ENCODE measurements at places on chromosomes 13 and 19.

DNA sequence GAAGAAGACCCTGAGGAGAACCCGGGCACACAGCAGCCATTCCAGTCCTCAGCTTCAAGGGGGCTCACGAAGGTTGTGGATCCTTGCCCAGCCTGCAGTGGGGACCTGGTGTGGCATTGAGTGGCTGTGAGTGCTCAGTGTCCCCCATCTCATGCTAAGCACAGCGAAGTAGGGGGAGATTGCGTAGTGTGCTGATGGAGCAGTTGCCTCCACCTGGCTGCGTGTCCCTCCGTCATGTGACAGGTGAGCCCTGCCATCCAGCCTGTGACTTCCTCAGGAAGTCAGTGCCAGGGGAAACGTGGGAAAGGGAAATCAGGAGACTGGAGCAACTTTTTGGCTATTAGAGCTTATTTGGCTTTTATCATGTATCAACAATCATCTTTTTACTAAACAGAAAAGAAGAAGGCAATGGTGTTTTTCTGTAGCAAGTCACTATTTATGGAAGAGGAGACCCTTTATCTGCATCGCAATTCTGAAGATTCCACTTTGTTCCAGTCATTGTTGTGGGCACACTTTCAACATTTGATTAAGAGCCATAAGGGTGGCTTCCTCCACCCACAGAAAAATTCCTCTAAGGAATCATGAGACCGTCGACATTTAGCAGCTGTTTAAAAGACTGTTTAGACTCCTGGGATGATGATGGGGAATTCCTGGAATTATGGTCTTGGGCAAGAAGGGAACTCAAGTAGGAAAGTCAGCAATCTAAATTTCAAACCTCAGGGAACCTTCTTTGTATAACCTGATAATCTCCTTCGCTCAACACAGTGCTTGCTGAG is 126.8 kb upstream of the SPATA13 start:
- DNase-seq, result no peak

DNA sequence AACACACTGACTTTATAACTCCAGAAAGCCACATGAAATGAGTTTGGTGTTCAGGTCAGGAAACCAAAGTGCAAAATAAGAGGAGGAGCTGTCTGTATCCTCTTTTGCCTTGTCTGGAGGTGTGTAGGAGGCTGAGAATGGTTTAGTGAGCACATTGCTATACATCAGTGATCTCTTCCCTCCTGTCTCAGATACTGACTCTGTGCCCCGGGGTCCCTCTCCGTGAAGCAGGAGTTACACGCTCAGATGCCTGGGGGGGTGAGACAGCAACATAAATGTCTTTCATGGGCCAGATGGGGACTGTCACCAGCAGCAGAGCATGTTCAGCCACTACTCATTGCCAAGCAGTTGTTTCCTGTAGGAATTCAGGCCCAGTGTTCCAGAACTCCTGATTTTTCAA is 285.4 kb downstream of the ATP8A2 start:
- DNase-seq, result no peak

- DNase-seq, result no peak
These were observed 687 bp downstream of the MATK start for GRCh38 chr19:3785451-3785937.

- peak; percentile 44 for DNase-seq
These were observed 12.4 kb downstream of the NOSIP start for GRCh38 chr19:49567861-49568441.

DNA sequence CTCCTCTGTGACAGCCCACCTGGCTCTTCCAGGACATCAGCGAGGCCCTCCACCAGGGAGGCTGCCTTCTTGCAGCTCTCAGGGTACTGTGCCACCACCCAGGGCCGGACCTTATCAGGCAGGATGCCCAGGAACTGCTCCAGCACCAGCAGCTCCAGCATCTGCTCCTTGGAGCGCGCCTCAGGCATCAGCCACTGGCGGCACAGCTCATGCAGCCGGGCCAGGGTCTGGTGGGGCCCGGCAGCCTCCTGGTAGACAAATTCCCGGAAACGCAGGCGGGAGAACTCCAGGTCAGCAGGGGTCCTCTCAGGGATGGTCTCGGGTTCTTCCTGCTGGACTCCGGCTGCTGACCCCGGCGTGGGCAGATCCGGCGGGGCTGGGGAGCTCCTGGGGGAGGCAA is 8.2 kb downstream of the ZSCAN18 start:
- no peak for DNase-seq

- DNase-seq, result no peak
These were observed 50.1 kb upstream of the FREM2 start for GRCh38 chr13:38636761-38637160.

DNA sequence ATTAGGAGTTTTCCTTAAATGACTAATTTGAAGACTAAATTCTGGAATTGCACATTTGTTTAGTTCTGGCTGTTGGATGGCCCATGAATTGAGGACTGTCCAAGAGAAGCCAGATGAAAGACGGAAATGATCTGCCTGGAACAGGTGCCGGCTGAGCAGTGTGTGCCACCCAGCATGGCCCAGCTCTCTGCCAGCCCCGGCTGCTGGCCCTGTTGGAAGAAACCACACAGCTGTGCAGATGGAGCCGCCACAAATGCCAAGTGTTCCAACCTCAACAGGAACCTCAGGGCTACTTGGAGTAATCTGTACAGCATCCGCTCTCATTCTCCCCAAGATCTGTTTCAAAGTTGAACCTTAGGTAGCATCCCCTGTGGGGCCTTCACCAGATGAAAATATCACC is 67.0 kb upstream of the STARD13 start:
- peak; percentile 79 for DNase-seq

DNA sequence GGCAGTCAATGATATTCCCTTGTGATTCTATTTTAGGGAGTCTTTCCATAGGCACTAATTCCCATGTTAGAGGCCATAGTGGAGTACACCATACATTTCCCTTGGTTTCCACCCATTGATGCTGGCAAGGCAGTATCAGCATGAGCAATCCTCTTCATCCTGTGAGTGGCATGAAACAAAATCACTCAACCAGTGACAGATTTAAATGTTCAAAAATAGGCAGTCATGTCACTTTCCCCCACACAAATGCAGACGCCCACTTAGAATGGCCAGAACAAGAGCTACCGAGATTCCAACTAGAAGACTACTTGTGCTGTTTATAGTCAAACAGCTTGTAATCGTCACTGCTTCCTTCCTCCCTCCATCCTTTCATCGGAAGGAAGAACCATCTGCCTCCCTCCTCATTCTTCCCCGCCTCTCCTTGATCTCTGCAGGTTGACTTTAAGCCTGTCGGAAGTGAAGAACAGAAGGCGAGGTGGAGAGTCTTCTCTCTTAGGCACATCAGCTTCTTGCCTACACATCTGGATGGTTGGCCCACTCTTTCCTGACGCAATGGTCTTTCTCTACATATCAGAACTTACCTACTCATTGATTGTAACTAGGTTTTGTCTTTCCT is 22.6 kb downstream of the RASL11A start:
- DNase-seq, result no peak

DNA sequence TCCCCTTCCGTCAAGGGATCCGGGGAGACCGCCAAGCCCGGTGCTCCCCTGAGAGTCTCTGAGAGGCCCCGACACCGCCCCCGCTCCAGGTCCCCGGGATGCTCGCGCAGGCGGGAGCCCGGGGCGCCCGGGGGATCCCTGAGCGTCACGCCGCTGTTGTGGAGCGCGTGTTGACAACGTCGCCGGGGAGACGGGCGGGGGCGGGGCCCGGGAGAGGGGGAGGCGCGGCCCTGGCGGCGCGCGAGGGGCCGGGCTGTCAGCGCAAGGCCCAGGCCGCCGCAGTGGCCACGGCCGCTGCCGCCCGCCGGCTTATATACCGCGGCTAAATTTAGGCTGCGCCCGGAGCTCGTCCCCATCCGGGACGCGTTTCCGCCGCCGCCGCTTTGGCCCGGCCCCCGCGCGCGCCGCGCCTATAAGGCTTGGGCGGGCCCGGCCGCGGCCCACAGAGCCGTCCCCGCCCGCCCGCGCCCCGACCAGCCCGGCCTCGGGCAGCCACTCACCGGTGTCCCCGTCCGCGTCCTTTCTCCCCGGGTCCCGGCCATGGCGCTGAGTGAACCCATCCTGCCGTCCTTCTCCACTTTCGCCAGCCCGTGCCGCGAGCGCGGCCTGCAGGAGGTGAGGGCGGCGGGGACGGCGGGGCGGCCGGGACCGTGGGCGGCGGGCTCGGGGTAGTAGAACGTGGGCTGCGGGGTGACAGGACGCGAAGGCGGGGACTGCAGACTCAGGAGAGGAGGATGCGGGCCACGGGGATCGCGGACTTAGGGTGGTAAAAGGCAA is at the start of gene KLF2:
Gene KLF2, plus strand, starts transcription at position 443 of the 777 bp plus-strand sequence. Its CDS starts 98 bp downstream, at position 541.
- DNase-seq, result peak; percentile 98

DNA sequence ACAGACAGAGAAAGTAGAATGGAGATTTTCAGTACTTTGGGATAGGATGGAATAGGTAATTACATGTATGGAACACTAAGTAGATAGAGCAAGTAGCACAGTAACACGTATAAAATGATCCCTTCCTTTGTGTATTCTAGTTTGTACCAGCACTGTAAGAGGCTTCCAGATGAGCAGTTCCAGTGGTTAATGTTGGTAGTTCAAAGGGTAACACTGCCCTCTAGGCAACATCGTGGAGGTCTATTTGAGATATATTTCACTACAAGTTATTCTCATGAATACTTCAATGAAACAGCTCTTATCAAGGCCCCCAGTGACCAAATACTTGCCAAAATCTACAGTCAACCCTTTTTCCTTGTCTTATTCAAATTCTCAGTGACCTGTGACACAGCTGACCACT is 13.5 kb upstream of the ZNF563 start:
- DNase-seq, result no peak

DNA sequence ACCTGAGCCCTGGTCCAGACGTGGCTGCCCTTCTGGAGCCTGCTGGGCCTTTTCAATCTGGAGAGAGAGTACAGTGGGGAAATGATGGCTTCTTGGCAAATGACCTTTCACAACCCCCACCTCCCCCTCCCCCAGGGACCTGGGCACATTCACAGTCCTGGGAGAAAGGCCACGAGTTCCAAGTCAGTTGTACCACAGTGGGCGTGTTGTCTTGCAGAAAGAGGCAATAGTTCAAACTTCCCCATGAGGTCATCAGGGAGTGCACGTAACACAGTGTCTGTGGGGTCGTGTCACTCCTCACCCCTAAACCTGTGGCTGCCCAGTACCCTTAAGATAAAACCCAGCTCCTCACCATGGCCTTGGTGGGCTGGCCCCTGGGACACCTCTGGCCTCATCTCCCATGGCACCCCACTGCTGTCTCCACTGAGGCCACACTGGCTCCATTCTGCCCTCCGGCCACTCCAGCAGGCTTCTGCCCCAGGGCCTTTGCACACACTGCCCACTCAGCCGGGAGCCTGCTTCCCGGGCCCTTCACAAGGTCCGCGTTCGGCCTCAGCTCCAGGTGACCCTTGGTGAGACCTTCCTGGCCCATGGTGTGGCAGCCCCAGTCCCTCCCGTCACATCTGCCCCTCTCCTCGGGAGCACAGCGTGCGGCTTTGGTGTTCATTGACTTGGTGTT is 13.3 kb downstream of the PLIN4 start:
- no peak for DNase-seq

DNA sequence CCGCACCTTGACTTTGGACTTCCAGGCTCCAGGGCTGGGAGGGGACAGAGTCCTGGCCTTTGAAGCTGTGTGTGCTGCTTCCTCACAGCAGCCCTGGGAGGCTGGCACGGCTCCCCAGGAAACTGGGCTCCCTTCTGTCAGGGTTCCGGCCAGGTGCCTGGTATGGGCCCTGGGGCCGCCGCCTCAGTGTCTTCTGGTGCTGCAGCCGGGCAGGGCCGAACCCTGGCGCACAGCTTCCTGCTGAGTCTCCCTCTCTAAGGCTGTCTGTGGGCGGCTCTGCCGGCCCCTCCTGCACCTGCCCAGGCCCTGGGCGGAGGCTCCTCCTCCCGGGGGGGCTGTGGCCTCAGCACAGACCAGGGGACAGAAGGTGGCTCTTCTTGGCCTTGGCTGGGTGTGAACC is 32.4 kb downstream of the GPX4 start:
- no peak for DNase-seq

DNA sequence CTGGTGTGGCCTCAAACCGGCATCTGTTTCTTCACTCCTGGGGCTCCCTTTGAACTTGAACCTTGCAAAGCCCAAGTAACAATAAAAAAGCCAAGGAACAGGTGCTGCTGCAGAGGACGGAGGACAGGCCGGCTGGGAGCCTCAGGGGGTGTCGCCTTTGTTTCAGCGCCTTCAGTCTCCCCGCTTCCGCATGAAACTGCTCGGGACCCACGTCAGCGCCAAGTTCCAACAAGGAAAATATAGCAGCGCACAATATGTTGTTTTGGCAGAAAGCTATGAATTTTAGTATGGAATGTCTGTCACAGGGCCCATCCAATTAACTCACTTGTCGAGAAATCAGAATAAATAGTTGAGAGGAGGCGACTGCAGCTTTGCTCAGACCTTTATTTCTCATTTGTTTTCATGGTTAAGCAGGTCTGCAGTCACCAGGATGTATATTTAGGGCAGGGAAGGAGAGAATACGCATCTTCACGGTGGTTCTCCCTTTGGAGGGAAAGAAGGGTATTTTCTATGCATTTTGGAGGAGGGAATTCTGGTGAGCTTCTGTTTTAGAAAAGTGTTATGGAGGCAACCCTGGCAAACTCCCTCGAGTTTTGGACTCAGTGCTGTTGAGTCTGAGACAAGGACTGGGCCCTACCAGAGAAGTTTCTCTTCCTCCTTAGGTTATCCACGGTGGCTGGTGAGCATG is 34.3 kb upstream of the MEDAG start:
- peak; percentile 77 for DNase-seq

GRCh38 chr19:58522709-58523108 is 3.1 kb upstream of the ZBTB45 start:
- no peak for DNase-seq

GRCh38 chr13:86269511-86269910 is 470.3 kb upstream of the SLITRK6 start:
- no peak for DNase-seq

DNA sequence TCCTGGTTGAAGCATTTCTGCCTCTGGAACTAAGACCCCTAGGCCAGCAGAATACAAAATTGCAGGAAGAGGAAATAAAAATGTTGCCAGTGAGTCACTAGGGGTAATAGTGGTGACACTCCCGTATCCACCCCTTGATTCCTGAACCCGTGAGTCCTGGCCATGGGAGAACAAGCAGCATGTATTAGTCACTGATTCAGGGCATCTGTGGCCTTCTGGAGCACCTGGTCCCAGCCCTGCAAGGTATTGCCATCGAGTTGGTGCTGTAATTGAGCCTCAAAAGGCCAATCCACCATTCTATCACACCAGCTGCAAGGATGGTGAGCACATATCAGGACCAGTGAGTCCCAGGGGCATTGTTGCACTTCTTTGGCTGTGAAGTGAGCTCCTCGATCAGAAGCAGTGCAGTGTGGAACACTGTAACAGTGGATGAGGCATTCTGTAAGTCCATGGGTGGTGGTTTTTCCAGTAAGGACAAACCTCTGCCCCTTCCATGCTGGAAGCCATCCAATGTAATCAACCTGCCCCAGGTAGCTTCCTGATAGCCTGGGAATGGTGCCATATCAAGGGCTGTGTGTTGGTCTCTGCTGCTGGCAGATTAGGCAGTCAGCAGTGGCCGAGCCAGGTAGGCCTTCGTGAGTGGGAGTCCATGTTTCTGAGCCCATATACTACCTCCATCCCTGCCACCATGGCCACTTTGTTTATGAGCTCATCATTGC is 39.6 kb downstream of the C1QTNF9 start:
- no peak for DNase-seq

- DNase-seq, result no peak
These were observed 62.9 kb downstream of the DCT start for GRCh38 chr13:94416454-94417080.
